ENCODE measurements at places on chromosomes 12 and 14. TPM values are rescaled to one million over a fixed set of nuclear protein-coding genes. Genes with fewer than 3 reads are reported as not detected.

DNA sequence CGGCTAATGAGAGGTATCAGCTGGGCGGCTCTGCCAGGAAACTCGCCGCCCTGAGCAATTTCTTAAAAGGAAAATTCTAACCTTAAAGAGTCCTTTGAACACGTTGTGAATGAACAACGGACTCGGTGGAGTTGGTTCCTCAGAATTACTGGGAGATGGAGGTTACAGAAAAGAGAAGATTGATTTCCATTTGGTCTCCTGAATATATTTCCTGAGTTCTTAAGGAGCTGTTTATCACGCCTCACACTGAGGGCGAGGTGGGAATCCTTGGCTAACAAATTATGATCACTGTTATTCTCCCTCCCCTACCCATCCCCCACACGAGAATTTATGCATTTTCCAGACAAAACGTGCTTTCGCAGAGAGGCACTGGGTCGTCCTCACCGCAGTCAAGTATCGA is 194.5 kb upstream of the C14orf180 start:
- no peak for ATAC-seq

DNA sequence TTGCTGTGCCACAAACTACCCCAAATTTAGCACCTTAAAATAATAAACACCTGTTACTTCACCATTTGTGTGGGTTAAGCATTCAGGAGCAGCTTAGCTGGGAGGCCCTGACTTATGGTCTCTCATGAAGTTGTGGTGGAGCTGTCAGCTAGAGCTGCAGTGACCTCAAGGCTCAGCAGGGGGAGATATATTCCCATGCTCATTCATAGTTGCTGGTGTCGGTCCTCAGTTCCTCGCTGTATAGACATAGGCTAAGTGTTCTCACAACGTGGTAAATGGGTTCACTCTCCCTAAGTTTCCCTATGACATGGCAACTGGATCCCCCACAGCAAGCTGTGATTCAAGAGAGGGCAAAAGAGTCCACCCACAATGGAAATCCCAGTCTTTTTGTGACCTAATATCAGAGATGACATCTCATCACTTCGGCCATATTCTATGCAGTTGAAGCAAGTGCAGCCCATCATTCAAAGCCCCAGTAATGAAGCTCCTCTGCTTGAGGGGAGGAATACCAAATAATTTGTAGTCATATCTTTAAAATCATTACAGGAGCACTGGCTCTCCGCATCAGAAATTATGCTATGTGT is 41.1 kb downstream of the PRB3 start:
- no peak for ATAC-seq

DNA sequence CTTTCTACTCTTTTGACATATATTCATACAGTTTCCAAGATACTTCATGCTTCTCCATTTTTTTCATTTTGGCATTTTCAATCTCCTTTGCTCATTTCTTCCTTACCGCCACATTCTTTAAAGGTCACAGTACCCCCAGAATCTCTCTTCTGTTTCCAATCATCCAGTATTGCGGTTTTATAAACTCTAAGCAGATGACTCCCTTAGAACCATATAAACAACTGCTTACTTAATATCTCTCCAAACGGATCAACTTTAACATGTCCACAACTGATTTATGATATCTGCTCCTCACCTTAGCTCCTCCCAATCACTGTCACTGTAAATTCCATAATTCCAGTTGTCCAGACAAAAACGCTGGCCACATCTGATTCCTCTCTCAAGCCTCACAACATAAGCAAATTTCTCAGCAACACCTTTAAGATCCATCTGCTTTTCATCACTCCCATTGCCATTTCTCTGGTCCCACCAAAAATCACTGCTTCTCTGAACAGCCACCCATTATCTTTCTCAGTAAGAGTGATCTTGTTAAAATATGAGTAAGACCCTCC is 49.6 kb downstream of the HNRNPC start:
- ATAC-seq: no peak

DNA sequence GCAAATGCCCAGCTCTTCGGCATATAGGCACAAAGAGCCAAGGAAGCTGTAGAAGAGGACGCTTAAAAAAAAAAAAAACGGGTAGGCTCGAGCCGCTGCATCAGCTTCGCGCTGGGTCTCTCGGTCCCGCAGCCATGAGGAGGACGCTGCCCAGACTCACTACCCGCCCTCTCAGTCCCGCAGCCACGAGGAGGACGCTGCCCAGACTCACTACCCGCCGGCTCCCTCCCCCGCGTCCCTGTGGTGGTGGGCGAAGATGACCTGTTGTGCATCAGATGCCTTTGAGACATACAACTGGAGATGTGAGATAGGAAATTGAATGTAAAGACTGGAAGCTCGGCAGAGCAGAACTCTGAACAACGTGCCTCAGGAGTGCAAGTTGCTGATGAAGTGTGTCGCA is 11.4 kb upstream of the SPSB2 start:
- ATAC-seq: no peak

- no peak for ATAC-seq
These were observed 18.7 kb downstream of the NOS1 start for GRCh38 chr12:117342682-117343081.

The NID2 gene
- not detected for total RNA-seq

DNA sequence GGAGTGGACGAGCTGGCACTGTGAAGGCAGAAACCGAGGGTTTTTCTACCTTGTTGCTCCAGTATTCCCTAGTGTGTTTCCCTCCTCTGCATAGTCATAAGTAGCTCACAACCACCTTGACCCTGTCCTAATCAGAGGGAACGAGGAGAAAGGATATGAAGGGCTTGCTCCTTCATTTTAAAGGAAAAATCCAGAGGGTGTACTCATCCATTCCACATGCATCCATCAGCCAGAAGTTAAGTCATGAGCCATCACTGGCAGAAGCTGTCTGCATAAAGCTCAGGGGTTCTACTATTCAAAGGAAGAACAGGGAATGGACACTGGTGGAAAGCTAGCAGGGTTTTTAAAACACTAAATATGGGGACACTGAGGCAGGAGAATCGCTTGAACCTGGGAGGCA is 84.3 kb upstream of the FOXN3 start:
- no peak for ATAC-seq

DNA sequence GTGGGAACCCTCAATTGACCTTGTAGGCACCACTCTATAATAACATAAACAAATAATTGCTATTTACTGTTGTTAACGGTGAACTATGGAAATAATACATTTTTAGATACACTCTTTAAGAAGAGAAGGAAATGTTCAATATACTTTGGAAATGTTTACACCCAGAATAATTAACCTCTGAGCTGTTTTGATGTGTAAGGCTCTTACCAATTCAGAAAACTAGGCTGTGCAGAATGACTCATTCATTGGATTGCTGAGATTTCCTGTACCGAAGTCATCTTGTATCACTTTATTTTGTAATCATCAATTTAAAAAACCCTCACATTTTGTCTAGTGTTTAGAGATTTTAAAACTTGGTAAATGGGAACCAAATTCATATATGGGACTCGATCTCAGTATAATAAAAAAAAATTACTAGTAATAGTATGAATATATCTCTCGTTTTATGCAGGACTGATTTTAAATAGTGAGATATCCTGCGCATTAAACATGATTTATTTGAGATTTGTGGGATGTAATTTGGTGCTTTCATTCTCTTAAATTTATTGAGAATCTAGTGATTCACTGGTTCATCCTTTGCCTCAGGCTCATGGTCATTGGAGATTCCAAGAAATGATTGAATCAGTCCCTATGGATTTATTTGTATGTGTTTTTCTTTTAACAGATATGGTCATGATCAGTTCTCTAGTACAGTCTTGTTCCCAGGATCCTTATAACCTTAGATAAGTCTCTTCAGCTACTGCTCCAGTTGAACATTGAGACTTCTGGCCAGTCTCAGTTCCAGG is 3.9 kb downstream of the SAMD4A start:
- ATAC-seq: no peak

The TSHR gene
- total RNA-seq: not detected
